ENCODE measurements at places on chromosomes 3 and 15. TPM values are rescaled to one million over a fixed set of nuclear protein-coding genes. Genes with fewer than 3 reads are reported as not detected.
A peak's percentile ranks its signal among the peaks of the same experiment; 100 is the strongest.

DLL4 gene
- 0.31 TPM for total RNA-seq

SPSB4 gene
- 25.9 TPM for total RNA-seq

- no peak overlapping the region for H3K27ac ChIP-seq
- no peaks in the 10 kb centered on the region for H3K4me1 ChIP-seq
- DNase-seq = no peak
- no peak overlapping the region for H3K4me3 ChIP-seq
- no peaks in the 10 kb centered on the region for H3K27me3 ChIP-seq
These were observed 14.3 kb downstream of the ZBTB47 start for GRCh38 chr3:42667523-42668412.

SAMD7 gene
- total RNA-seq = not detected

DNA sequence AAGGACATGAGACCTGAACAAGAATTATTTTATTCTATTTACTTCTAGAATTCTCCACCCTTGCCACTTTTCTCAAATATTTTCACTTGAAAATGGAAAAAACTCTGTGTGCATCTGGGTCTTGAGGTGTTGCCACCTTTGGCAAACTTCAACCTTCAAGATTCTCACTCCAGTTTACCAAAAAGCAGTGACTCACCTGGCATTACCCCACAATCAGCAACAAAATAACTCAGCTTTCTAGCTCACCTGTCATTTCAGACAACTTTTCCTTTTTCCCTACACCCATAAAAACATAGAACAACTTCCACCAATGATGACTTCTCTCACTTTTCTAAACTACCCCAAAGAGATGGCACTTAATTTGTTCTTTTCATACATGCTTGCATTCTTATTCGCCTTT, 115.8 kb downstream of the DUT start:
- no peaks in the 10 kb centered on the region for H3K36me3 ChIP-seq
- H3K4me3 ChIP-seq = no peak overlapping the region
- H3K27me3 ChIP-seq = no peaks in the 10 kb centered on the region
- no peak overlapping the region for H3K27ac ChIP-seq
- no peak for DNase-seq

SST gene
- total RNA-seq = not detected

DNA sequence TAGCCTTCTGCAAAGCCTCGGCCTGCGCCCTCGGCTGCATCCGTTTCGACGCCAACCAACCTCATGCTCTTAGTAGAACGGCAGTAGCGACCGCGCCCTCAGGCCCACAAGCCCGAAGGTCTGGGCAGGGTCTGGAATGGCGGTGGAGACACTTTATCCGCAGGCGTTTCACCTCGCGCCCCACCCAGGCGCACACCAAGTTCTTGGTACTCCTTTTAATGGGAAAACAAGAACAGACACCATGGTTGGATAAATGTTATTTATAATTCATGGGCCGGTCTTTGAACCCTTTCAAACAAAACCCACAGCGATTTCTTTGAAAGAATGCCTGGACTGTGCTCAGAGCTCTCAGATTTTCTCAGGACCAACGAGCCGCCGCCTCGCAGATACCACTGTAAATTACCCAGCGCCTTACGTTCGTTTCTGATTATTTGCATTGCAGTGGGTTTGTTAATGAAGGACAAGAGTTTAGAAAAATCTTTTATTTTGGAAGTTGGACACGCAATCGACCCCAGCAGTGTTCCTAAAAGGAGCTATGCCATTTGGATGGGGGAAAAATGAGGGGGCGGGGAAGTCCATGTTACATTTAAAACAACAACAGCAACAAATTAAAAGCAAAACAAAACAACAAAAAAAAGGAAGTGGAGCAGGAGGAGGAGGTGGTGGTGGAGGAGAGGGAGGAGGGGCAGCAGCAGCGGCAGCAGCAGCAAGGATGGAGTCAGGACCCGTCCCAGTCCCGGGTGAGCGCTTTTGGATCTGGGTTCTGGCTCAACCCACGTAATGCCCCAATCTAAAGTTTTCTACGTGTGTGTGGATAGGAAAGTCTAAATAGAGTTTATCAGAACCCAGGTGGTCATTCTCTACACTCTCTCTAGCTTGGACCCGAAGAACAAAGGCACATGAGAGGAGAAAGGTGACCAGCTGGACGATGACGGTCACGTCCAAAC, 993 bp upstream of the ISL2 start:
- peak; percentile 80 for DNase-seq
- no peaks in the 10 kb centered on the region for H3K36me3 ChIP-seq
- peaks cover 28% of the 10 kb centered on the region for H3K4me1 ChIP-seq
- peak overlapping the region; percentile 52 for H3K4me3 ChIP-seq
- peak overlapping the region; percentile 90 for H3K27ac ChIP-seq

CSTA gene
- total RNA-seq = not detected

DNA sequence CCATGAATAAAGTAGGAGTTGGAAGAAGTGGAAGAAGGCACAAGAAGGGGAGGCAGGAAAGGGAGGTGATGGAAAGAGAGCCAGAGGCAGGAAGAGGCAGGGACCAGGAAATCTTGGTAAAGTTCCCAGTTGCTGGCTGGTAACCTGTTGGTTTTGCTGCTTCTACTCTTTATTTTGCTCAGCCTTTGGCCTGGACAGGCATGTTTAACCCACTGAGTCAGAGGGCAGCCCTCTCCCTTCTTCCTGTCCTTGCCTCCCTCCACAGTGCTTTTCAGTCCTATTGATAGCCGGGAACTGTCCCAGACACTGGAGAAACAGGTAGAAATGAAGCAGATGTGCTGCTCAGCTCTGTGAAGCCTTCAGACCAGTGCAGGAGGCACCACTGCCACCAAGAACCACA, 43.4 kb upstream of the APEH start:
- H3K27me3 ChIP-seq = no peaks in the 10 kb centered on the region
- no peak for DNase-seq
- no peaks in the 10 kb centered on the region for H3K36me3 ChIP-seq
- H3K27ac ChIP-seq = no peak overlapping the region
- no peaks in the 10 kb centered on the region for H3K4me1 ChIP-seq

Data from GM23338 (cell line).